H7 (cell line): ENCODE measurements at places on chromosomes 16 and 17. TPM values are rescaled to one million over a fixed set of nuclear protein-coding genes. Genes with fewer than 3 reads are reported as not detected.

Gene DCTPP1
- 56.4 and 74.2 TPM in 2 replicates for total RNA-seq

Gene NPW
- total RNA-seq, result 2.0 and 2.3 TPM in 2 replicates

Gene NAA38
- 59.0 and 81.9 TPM in 2 replicates for total RNA-seq

Gene PROCA1
- total RNA-seq, result 13.9 and 23.7 TPM in 2 replicates

Gene ANKS4B
- total RNA-seq, result not detected in 2 replicates

Gene KRTAP16-1
- total RNA-seq, result not detected in 2 replicates

Gene CACNA1G
- 1.5 and 1.9 TPM in 2 replicates for total RNA-seq

Gene CFAP52
- not detected in 2 replicates for total RNA-seq

Gene KCNH4
- total RNA-seq, result 0.10 TPM in 1 of 2 replicates, not detected in the other

Gene TP53TG3F
- not detected in 2 replicates for total RNA-seq

Gene ST6GALNAC2
- 1.7 and 2.4 TPM in 2 replicates for total RNA-seq

Gene OR2C1
- not detected in 2 replicates for total RNA-seq

Gene CRYBA1
- not detected in 2 replicates for total RNA-seq

Gene OR1F1
- not detected in 2 replicates for total RNA-seq

Gene KRT25
- not detected in 2 replicates for total RNA-seq

Gene GJD3
- total RNA-seq, result 0.38 and 1.2 TPM in 2 replicates

Gene CACNG4
- 1.1 and 1.3 TPM in 2 replicates for total RNA-seq

Gene LPCAT2
- total RNA-seq, result 5.0 and 6.1 TPM in 2 replicates

Gene PAFAH1B1
- total RNA-seq, result 79.6 and 107 TPM in 2 replicates

Gene KRT40
- not detected in 2 replicates for total RNA-seq

Gene THUMPD1
- 62.0 and 62.2 TPM in 2 replicates for total RNA-seq

Gene FUS
- total RNA-seq, result 35.3 and 39.8 TPM in 2 replicates

Gene ZSCAN10
- 217 and 238 TPM in 2 replicates for total RNA-seq
